ENCODE measurements at places on chromosomes 7 and 10.

GRCh38 chr7:30987936-30988335 is 24.2 kb downstream of the GHRHR start:
- no peak for DNase-seq

GRCh38 chr10:131077724-131078123 is 233.8 kb downstream of the TCERG1L start:
- no peak for DNase-seq

- no peak for DNase-seq
Measured at GRCh38 chr7:51300762-51301674, 15.6 kb downstream of the COBL start.

- DNase-seq, result no peak
Measured at GRCh38 chr10:13180788-13181187, 19.4 kb downstream of the MCM10 start.

DNA sequence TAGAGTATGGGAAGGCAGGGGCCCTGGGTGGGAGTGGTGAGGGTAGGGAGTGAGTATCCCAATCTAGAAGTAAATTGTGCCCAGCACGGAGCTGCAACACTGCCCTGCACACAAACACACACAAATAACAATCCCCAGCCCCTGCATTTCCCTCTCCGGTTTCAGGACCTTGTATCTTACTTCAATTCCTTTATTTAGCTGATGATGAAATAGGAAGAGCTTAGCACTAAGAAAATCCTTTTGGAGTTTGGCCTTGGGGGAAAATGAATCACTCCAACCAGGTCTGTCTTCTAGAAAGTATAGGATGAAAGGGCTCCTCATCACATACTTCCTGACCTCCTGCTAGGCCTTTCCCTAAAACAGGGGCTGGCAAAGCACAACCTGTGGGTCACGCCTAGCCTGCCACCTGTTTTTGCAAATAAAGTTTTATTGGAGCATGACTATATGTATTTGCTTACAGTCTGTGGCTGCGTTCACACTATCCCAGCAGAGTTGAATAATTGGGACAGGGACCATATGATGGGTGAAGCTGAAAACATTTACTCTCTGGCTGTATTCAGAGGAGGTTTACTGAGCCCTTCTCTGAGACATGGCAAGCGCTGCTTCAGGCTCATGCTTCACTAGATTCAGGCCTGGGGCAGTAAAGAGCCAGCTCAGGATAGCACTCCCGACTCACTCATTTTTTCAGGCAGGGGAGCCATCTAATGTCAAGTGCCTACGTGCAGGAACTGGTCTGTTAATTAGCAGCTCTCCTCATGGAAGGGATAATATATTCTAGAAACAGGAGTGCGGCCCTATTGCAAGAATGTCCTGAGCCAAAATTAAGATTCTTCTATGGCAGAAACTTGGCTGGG is 111.0 kb downstream of the EGFR start:
- peak; percentile 54 for DNase-seq
